Fibroblast of skin of back (primary cell): ENCODE measurements at places on chromosomes 1 and 21.

DNA sequence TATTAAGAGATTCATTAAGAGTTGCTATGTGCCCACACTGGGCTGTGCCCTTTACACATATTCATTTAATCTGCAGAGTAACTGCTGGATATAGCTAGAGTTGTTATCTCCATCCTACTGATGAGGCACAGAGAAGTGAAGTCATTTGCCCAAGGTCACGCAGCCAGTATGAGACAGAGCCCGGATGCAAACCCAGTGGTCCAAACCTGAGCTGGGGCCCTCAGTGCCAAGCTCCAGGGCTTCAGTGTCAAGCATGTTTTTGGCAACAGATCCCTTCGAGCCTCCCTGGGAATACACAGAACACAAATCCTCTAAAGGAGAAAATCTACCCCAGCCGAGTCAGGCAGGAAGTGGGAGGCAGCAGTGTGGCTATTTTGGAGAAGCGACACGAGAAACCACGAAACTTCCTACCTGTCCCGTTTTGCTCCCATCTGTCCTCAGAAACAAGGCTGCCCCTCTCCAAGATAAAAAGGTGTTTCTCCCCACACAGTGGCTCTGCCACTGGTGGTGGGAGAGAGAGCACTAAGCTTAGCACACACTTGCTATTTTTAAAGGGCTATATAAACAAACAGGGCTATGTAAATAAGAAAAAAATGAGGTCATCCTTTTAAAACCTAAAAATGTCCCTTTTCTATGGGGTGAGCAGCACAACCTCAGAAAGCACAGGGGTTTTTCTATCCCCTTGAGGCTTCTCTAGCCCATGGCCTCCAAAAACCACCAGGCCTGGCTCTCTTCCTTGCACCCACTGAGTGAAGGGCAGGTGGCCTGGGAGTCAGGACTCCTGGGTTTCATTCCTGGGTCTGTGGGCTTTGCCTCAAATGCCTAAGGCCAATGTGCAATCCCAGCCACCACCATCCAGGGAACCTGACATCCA lies 138.6 kb upstream of the EDN2 start:
- DNase-seq, result peak; percentile 61

GRCh38 chr1:19154876-19155275 lies 55.2 kb downstream of the UBR4 start:
- DNase-seq, result no peak

GRCh38 chr1:198254521-198254920 lies 97.7 kb downstream of the NEK7 start:
- DNase-seq, result no peak

- peak; percentile 88 for DNase-seq
Observed at GRCh38 chr1:241253471-241253870, 103.5 kb downstream of the RGS7 start.

- no peak for DNase-seq
Observed at GRCh38 chr1:25185409-25186160, 46.7 kb downstream of the SYF2 start.

GRCh38 chr1:201955729-201956143 lies 433 bp downstream of the TIMM17A start:
- no peak for DNase-seq

GRCh38 chr1:45348966-45349677 lies 8.9 kb upstream of the MUTYH start:
- DNase-seq, result no peak

- no peak for DNase-seq
Observed at GRCh38 chr1:239505094-239505493, 118.7 kb downstream of the CHRM3 start.

DNA sequence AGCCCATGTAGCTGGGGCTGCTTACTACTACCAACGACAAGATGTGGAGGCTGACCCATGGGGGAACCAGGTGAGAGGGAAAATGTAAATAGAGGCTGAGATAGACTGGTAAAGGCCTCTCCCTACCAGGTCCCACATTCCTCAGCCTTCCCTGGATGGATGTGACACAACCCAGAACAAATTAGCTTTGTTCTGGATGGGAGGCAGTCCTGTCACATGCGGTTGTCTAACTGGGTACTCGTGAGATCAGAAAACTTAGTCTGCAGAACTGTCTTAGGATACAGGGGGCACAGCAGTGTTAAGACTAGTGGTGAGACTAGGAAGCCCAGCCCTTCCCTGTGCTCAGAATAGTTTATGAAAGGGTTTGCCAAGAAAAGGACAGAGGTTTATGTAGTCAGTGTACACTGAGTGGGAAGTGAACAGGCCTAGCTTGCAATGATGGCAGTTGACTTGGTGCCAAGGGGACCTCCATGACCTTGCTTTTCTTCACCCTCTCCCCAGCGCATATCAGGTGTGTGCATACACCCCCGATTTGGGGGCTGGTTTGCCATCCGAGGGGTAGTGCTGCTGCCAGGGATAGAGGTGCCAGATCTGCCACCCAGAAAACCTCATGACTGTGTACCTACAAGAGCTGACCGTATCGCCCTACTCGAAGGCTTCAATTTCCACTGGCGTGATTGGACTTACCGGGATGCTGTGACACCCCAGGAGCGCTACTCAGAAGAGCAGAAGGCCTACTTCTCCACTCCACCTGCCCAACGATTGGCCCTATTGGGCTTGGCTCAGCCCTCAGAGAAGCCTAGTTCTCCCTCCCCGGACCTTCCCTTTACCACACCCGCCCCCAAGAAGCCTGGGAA lies 8.4 kb downstream of the MMACHC start:
- DNase-seq, result no peak

DNA sequence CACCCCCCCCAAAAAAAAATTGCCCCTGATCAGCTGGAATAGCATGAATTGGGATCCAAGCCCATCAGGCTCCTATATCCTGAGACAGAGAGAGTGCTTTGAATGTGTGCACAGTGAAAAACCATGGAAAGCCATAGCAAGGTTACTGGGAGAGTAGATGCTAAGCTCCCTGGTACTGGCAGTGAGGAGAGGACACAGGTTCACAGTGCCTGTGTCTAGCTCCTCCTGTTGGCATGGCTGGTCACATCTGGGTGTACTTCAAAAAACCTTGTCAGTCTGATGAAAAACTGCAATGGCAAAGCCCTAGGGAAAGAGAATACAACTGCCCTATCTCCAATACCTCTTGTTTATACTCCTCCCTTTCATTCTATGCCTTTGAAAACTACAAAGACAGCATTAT lies 12.9 kb downstream of the COPA start:
- no peak for DNase-seq

DNA sequence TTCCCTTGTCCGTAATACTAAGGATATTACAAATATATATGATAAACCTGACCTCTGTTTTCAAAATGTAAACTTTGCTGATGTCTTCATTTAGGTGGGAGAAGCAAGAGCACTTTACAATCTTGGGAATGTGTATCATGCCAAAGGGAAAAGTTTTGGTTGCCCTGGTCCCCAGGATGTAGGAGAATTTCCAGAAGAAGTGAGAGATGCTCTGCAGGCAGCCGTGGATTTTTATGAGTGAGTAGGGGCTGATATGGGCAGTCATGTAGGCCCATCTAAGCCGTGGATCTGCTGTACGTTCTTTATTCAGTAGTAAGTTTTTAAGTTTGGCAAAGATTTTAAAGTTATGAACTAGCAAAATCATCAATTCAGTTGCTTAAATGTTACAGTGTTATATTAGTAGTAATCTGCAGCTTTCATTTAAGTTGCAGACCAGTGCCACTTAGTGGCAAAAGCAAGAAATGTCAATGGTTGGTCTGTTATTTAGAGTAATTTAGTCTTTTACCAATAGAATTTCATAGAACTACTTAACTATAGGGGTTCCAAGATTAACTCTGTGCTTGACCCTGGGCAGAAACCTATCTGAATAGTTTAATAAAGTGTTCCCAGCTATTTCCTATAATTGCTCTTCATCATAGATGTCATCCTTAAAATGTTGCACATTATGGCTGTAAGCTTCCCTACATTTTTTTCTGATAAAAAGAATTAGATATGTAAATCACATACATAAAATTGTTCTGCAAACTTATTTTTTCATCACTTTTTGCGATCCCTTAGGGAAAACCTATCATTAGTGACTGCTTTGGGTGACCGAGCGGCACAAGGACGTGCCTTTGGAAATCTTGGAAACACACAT lies 21.3 kb downstream of the GPSM2 start:
- peak; percentile 71 for DNase-seq

- no peak for DNase-seq
Observed at GRCh38 chr1:166089804-166090203, 77.0 kb downstream of the FAM78B start.

DNA sequence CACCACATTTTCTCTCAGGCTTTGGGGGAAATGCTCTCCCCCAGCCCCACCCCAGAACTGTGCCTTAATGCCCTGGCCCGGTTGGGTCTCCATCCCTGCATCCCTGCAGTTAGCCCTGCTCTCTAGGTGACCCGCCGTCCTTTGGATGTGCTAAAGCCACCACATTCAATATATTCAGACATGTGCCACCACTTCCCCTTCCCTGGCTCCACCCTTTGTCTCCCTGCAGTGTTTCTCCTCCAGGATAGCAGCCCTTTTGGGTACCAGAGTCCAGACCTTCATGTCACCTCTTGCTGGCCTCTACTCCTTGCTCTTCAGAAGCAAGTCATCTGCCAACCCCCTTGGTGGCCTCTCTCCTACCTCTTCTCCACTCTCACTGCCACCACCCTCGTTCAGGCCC lies 41.8 kb downstream of the RUNX1 start:
- DNase-seq, result no peak

DNA sequence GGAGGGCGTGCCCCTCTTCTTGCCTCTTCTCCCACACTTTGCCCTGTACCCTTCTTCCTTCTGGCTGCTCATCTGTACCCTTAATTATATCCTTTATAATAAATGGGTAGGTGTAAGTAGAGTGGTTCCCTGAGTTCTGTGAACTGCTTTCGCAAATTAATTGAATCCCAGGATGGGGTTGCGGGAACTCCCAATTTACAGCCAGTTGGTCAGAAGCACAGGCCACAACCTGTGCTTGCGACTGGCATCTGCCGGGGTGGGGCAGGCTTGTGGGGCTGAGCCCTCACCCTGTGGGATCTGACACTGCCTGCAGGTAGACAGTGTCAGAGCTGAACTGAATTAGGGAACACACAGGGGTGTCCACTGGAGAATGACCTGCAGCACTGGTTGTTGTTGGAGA lies 244.9 kb downstream of the KCNJ6 start:
- DNase-seq, result no peak

- DNase-seq, result no peak
Observed at GRCh38 chr1:43930949-43931275, 2.7 kb upstream of the ARTN start.

- peak; percentile 97 for DNase-seq
Observed at GRCh38 chr1:55443175-55443915, 228.2 kb upstream of the USP24 start.

DNA sequence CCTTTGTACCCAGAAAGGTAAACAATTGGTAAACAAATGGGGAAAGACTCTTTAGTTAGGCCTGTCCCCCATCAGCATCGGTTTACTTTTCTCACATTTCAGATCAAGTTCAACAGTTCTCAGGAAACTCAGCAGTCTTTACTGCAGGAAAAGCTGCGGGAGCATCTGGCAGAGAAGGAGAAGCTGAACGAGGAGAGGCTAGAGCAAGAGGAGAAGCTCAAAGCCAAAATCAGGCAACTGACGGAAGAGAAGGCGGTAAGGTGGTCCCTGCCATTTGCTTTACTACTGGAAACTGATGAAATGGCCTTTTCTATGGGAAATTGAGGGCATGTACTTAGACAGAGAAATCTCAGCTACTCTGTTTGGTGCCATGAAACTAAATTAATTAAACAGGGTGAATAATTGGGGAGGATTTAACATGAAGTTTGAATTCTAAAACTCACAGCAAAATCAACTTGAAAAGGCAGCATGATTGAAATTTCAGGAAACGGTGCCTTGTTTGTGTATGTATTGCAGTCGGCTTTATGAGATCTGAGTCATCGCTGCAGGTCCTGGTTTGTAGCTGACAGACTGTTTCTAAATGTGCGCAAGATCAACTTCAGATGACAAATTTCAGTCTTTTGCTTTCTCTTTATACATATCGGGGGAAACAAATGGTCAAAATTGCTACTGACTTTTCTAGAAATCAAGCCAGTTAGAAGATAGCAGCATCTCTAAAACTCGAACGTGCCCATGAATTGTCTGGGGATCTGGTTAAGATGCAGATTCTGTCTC lies 67.9 kb upstream of the EFHD2 start:
- DNase-seq, result peak; percentile 74

GRCh38 chr1:155051342-155051776 lies 243 bp downstream of the ADAM15 start:
- DNase-seq, result no peak

DNA sequence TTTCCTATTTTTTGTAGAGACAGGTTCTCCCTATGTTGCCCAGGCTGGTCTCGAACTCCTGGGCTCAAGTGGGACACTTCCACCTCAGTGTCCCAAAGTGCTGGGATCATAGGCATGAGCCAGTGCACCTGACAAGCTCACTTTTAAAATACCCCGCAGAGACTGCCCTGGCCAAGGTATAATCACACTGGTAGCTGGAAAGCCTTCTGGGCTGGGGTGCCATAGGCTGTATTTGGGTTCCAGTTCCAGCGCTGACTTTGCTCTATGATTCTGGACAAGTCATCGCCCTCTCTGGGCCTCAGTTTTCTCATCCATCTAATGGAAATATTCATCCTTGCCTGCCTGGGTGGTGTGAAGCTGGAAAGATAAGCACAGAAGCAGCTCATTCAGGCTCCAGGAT lies 10.4 kb downstream of the LDLRAD1 start:
- no peak for DNase-seq

DNA sequence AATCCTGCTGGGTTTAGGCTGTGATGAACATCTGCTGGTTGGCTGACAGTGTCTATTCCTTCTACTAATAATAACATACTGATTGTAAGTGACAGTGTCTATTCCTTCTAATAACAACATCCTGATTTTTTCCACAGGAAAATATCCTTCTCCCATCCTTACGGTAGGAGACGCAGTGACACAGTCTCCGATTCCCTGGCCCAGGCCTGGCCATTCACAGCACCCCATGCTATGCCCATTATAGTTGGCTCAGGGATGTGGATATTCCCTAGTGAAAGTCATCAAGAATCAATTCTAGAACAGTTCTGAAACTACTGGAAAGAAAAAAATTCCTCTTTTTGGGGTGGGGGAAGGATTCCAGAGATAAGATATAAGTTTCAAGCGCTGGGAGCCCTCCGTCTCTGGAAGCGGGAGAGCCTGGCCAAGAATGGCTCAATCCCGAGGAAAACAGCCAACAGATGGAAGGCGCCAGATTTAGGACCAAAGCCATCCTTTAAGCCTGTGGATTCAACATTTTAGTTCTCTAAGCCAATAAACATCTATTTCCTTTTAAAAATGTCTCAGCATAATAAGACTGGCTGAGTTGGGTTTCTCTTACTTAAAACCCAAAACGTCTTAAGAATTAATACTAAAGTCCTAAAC lies 88.6 kb downstream of the GPATCH2 start:
- DNase-seq, result no peak

GRCh38 chr1:204294357-204294756 lies 65.4 kb downstream of the PLEKHA6 start:
- peak; percentile 89 for DNase-seq

GRCh38 chr1:88451856-88452255 lies 232.2 kb upstream of the PKN2 start:
- no peak for DNase-seq
